ENCODE measurements at places on chromosomes 2 and 18.

DNA sequence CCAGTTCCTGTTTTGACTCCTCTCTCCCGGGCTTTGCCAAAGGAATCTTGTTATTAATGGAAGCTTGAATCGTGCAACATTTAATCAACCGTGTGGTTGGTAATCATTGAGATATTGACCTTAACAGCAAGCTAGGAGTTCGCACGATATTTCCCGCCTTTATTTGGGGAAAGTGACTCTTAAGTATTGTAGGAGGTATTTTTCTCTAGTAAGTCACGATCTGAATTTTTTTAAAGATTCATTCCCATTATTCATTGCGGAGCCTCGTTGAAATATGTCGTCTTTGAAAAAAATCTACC lies 663 bp downstream of the NUP35 start:
- DNase-seq, result no peak

- no peak for DNase-seq
These were observed 217.9 kb upstream of the PID1 start for GRCh38 chr2:229489016-229489415.

GRCh38 chr18:23155537-23155936 lies 20.3 kb downstream of the CABLES1 start:
- no peak for DNase-seq

DNA sequence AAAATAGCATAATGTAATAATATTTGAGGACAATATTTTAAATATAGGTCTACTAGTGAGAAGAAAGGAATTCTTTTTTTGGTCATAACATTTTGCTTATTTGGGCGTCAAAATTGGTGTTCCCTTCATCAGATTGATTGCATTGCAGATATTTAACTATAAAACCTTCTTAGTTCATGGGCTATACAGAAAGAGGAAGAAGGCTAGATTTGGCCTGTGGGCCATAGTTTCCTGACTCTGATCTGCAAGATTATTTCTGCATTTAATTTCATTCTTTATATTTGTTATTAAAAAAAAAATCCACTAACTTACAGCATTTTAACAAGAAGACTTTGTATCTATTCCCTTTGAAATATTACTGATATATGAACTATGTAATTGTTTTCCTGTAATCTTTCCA lies 31.9 kb downstream of the PIKFYVE start:
- no peak for DNase-seq

DNA sequence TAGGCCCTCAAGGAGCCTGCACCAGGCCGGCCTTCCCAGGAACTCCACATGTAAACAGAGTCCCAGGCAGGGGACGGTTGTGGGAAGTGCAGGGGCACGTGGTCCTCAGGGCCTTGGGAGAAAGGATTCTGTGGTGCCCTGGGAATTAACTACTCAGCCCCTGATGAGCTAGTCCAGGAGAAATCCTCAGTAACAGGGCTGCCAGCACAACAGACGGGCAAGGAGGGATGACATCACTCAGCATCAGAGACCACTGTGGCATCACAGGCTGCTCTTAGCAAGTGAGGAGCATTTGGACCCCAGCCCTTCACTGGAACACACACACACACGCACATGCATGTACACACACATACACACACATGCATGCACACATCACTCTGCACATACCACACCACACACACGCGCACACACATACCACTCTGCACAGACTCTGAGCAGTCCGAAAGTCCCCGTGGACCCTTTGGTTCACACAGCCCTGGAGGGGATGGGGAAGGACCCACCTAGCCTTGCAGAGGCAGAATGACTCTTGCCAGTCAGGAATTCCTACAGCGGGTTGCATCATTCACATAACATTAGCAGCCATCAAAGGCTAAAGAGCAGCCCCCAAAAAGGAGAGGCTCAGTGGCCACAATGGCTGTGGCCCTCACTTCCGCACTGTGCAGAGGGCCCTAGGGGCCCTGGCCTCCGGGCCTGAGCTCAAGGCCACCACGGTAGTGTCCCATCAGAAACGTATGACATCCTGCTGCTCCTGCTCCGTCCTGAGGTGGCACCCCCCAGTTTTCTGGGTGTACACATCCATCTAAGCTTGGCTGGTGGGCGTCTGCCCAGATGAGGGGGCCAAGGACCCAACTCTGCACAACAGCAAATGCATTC lies 1.9 kb upstream of the NMUR1 start:
- no peak for DNase-seq

DNA sequence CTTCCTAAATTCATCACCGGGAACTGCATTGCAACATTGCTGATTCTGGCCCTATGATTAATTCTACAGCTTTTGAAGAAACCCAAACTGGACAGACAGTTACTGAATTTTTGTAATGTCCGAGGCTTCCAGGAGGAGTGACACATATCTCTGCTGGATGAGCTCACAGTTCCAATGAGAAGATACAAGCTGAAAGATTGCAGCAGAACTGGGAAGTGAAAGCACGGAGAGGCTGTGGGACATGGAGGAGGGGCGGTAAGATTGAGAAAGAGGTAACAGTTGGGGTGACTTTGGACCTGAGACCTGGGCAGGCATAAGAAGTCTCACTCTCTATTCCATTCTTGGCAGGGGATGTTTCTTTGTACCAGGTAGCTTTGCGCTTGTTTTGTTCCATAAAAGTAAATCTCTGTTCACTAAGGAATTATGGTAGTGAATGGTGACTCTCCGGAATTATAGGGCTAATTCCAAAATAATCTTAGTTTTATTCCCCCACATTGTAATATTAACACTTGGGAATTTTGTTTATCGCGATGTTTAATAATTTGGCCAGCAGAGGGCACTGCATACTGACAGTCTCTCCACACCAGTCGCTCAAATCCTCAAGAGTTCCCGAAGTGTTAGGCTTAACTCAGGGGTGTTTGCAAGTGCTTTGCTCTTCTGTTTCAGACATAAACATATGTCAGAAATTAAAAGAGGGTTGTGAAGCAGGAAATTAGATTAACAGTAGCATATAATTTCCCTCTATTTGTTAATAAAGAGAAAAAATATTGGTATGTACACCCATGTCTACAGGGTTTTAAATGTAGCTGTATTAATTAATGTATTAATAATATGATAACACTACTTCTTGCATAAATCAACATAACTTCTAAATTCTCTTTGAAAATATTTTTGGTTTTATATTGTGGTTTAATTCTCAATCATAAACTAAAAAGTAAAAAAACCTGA lies 201.4 kb downstream of the SOCS6 start:
- peak; percentile 58 for DNase-seq
